Breast epithelium (tissue), 4 donors: ENCODE measurements at places on chromosomes 12 and 14. TPM values are rescaled to one million over a fixed set of nuclear protein-coding genes. Genes with fewer than 3 reads are reported as not detected.

The OR6C2 gene
- total RNA-seq = not detected

The GNG2 gene
- 15.1 TPM for total RNA-seq

The ATXN7L3B gene
- 17.8 TPM for total RNA-seq

The PTPN11 gene
- total RNA-seq = 91.4 TPM

The HOXC11 gene
- 0.29 TPM for total RNA-seq

The E2F7 gene
- total RNA-seq = 0.44 TPM

The RIMKLB gene
- total RNA-seq = 52.1 TPM

The CPNE6 gene
- total RNA-seq = not detected

The TMCC3 gene
- total RNA-seq = 17.0 TPM

The ANAPC7 gene
- 56.2 TPM for total RNA-seq

GRCh38 chr12:118274066-118274465 is 98.6 kb downstream of the TAOK3 start:
- H3K27ac ChIP-seq = no peak overlapping the region
- H3K4me1 ChIP-seq = no peaks in the 10 kb centered on the region
- no peaks in the 10 kb centered on the region for H3K27me3 ChIP-seq
- no peaks in the 10 kb centered on the region for H3K36me3 ChIP-seq

DNA sequence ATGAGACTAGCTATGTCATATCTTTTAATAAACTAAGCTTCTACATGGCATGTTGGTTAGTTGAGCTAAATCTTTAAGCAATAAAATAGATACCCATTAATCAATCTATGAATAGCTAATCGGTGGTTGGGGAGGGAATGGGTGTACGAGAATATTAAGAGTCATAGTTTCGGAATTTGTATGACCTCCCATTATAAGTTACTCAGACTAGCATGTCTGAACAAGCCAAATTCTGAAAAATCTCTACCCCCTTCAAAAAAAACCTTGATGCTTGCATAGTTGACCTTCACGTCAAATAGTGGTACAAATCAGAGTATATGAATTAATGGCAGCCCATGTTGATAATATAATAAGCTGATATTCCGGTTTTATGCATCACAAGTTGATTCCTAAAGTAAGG is 60.0 kb downstream of the PLEKHG7 start:
- no peaks in the 10 kb centered on the region for H3K36me3 ChIP-seq
- H3K27ac ChIP-seq = no peak overlapping the region
- H3K27me3 ChIP-seq = no peaks in the 10 kb centered on the region
- H3K4me1 ChIP-seq = no peaks in the 10 kb centered on the region
- H3K4me3 ChIP-seq = no peak overlapping the region
- no peak for DNase-seq

DNA sequence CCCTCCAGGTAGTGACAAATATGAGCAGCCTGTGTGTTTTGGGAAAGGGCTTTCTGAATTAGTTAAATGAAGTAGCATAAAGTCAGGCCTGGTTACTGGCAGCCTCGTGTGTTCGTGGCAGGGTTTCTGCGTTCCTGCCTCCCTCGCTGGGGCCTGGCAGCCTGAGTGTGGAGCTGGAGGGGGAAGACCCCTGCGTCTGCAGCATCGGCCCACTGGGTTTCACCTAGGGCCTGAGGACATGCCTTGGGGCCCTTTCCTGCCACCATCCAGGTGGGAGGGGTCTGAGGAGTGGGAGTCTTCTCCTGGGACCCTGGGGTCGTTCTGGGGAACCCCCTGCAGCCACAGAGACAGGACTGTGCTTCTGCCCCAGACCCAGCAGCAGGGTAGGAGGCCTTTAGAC is 20.4 kb upstream of the AMN start:
- H3K36me3 ChIP-seq = no peaks in the 10 kb centered on the region
- DNase-seq = no peak
- H3K4me3 ChIP-seq = no peak overlapping the region
- no peaks in the 10 kb centered on the region for H3K27me3 ChIP-seq
- H3K4me1 ChIP-seq = no peaks in the 10 kb centered on the region

DNA sequence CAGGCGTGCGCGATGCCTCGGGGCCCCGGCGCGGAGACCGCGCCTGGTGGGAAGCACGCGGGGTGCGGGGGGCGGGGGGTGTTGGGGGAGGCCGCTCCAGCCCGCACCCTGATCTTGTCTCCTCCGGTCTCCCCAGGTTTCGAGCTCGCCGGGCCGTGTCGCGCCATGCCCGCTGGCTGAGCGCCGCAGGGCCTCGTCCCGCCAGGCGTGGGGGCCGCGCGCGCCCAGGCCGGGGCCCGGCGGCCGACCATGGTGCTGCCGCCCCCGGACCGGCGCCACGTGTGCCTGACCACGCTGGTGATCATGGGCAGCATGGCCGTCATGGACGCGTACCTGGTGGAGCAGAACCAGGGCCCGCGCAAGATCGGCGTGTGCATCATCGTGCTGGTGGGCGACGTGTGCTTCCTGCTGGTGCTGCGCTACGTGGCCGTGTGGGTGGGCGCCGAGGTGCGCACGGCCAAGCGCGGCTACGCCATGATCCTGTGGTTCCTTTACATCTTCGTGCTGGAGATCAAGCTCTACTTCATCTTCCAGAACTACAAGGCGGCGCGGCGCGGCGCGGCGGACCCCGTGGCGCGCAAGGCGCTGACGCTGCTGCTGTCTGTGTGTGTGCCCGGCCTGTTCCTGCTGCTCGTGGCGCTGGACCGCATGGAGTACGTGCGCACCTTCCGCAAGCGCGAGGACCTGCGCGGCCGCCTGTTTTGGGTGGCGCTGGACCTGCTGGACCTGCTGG is 2.4 kb downstream of the TMEM121 start:
- H3K27ac ChIP-seq = peak overlapping the region; percentile 88
- peaks cover 4% of the 10 kb centered on the region for H3K4me1 ChIP-seq
- DNase-seq = no peak
- H3K27me3 ChIP-seq = no peaks in the 10 kb centered on the region
- H3K4me3 ChIP-seq = peak overlapping the region; percentile 58

DNA sequence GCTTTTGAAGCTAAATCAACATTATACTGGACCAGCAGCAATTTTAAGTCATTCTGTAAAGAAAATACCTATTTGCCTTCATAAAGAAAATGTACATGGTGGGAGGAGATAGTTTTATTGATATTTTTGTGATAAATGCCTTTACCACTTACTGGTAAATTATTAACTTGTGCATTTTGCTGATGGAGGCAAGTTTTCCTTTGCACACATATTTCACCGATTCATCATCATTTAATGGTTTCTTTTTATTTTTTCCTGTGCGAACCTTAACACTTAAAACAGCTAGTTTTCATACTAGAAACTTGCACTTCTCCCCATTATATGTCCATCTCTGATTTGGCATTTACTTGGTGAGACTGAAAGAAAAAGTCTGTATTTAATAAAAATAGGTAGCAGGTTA is 239.3 kb downstream of the TRHDE start:
- no peaks in the 10 kb centered on the region for H3K4me1 ChIP-seq
- no peak overlapping the region for H3K27ac ChIP-seq
- no peak overlapping the region for H3K4me3 ChIP-seq
- no peak for DNase-seq
- H3K27me3 ChIP-seq = no peaks in the 10 kb centered on the region

GRCh38 chr14:99324291-99324690 is 52.3 kb upstream of the BCL11B start:
- peak; percentile 7 for DNase-seq
- no peak overlapping the region for H3K27ac ChIP-seq
- H3K4me1 ChIP-seq = no peaks in the 10 kb centered on the region
- no peak overlapping the region for H3K4me3 ChIP-seq
- H3K36me3 ChIP-seq = no peaks in the 10 kb centered on the region

GRCh38 chr12:93042283-93042682 is 113.2 kb upstream of the EEA1 start:
- H3K27ac ChIP-seq = no peak overlapping the region
- H3K36me3 ChIP-seq = no peaks in the 10 kb centered on the region
- H3K27me3 ChIP-seq = no peaks in the 10 kb centered on the region
- H3K4me1 ChIP-seq = no peaks in the 10 kb centered on the region

GRCh38 chr14:51185754-51186153 is 54.3 kb upstream of the TMX1 start:
- DNase-seq = no peak
- no peaks in the 10 kb centered on the region for H3K4me1 ChIP-seq
- H3K27me3 ChIP-seq = no peaks in the 10 kb centered on the region
- no peak overlapping the region for H3K4me3 ChIP-seq
- H3K36me3 ChIP-seq = no peaks in the 10 kb centered on the region

DNA sequence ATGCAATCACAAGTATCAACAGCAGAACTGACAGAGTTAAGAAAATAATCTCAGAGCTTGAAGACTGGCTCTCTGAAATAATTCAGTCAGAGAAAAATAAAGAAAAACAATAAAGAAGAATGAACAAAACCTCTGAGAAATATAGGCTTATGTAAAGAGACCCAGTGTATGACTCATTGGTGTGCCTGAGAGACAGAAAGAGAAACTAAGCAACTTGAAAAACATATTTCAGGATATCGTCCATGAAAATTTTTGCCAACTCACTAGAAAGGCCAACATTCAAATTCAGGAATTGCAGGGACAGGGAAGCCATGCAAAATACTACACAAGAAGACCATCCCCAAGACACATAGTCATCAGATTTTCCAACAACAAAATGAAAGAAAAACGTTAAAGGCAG is 56.2 kb downstream of the APOBEC1 start:
- no peak overlapping the region for H3K27ac ChIP-seq
- no peaks in the 10 kb centered on the region for H3K4me1 ChIP-seq
- no peak overlapping the region for H3K4me3 ChIP-seq
- no peaks in the 10 kb centered on the region for H3K27me3 ChIP-seq

- no peak overlapping the region for H3K27ac ChIP-seq
- H3K4me1 ChIP-seq = peaks cover 4% of the 10 kb centered on the region
- no peaks in the 10 kb centered on the region for H3K36me3 ChIP-seq
- no peak for DNase-seq
- H3K27me3 ChIP-seq = no peaks in the 10 kb centered on the region
Measured at GRCh38 chr14:100618318-100618693, 31.1 kb upstream of the BEGAIN start.

GRCh38 chr14:30240018-30240417 is 312.4 kb upstream of the PRKD1 start:
- no peaks in the 10 kb centered on the region for H3K4me1 ChIP-seq
- H3K4me3 ChIP-seq = no peak overlapping the region
- H3K27ac ChIP-seq = no peak overlapping the region
- no peaks in the 10 kb centered on the region for H3K27me3 ChIP-seq
- H3K36me3 ChIP-seq = no peaks in the 10 kb centered on the region

GRCh38 chr14:71142375-71143038 is 235.2 kb downstream of the PCNX1 start:
- H3K36me3 ChIP-seq = no peaks in the 10 kb centered on the region
- no peaks in the 10 kb centered on the region for H3K27me3 ChIP-seq
- no peak overlapping the region for H3K27ac ChIP-seq
- H3K4me3 ChIP-seq = no peak overlapping the region

- no peak overlapping the region for H3K27ac ChIP-seq
- no peaks in the 10 kb centered on the region for H3K27me3 ChIP-seq
- no peaks in the 10 kb centered on the region for H3K36me3 ChIP-seq
- no peak for DNase-seq
Measured at GRCh38 chr12:108724054-108724889, 7.0 kb downstream of the CORO1C start.

- DNase-seq = no peak
- no peaks in the 10 kb centered on the region for H3K27me3 ChIP-seq
- peak overlapping the region; percentile 30 for H3K27ac ChIP-seq
- no peak overlapping the region for H3K4me3 ChIP-seq
- peaks cover 8% of the 10 kb centered on the region for H3K4me1 ChIP-seq
- H3K36me3 ChIP-seq = no peaks in the 10 kb centered on the region
Measured at GRCh38 chr12:3098436-3098835, 21.3 kb downstream of the TSPAN9 start.

GRCh38 chr12:95229636-95230035 is 12.0 kb downstream of the VEZT start:
- no peaks in the 10 kb centered on the region for H3K4me1 ChIP-seq
- no peak overlapping the region for H3K4me3 ChIP-seq
- H3K27ac ChIP-seq = no peak overlapping the region
- no peak for DNase-seq
- no peaks in the 10 kb centered on the region for H3K27me3 ChIP-seq

DNA sequence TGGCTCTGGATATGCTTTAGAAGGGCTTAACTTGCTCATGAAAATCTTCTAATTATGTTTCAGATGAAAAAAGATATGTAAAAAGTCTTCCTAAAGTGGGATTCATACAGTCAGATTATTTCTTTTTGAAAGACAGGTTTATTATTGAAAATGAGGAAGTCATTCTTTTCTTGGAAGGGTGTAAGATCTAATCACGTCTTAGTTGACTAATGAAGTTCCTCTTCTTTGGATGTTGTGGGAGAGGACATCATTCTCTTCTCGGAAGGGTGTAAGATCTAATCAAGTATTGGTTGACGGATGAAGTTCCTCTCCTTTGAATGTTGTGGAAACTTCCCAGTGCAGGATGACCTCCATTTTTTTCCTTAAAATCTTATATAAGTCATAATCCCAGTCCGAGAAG is 74.9 kb downstream of the ALG10 start:
- no peaks in the 10 kb centered on the region for H3K27me3 ChIP-seq
- H3K4me3 ChIP-seq = no peak overlapping the region
- H3K27ac ChIP-seq = no peak overlapping the region
- no peaks in the 10 kb centered on the region for H3K4me1 ChIP-seq
- no peaks in the 10 kb centered on the region for H3K36me3 ChIP-seq

DNA sequence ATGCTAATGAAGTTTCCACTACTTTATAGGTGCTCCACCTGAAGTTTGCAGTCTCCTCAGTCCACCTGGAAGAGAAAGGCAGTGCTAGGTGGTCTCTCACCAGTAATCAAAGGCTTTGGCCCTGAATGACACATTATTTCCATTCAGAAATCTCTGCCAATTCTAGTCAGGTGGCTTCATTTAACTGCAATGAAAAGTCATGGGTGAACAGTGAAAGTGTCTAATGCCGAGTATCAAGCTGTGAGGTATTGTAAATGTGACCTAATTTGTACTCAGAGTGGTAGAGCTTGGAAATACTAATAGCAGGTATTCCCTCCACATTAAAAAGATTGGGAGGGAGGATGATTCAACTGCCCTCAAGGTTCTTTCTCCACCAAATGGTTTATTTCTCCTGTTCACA is 220.9 kb upstream of the LRFN5 start:
- no peaks in the 10 kb centered on the region for H3K27me3 ChIP-seq
- H3K4me1 ChIP-seq = no peaks in the 10 kb centered on the region
- H3K27ac ChIP-seq = no peak overlapping the region
- no peaks in the 10 kb centered on the region for H3K36me3 ChIP-seq
- DNase-seq = no peak

DNA sequence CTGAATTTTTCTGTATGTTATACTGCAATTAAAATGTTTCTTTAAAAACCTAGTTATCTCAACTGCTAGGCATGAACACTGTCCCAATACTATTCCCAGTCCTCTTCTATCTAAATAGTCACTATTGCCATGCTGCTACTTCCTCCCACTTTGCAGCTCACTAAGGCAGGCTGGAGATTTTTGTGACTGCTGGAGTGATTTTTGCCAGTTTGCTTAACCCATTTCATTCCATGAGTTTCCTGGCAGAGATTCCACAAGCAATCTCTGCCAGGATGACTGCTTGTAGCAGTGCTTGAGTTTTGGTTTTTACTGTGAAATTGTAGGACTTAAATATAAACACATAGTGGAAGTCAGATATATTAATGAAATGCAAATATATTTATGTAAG is 80.8 kb downstream of the BHLHE41 start:
- no peak for DNase-seq
- no peaks in the 10 kb centered on the region for H3K4me1 ChIP-seq
- no peak overlapping the region for H3K4me3 ChIP-seq
- H3K27me3 ChIP-seq = no peaks in the 10 kb centered on the region
- no peak overlapping the region for H3K27ac ChIP-seq
